ENCODE measurements at places on chromosomes 12 and 14. TPM values are rescaled to one million over a fixed set of nuclear protein-coding genes. Genes with fewer than 3 reads are reported as not detected.

DNA sequence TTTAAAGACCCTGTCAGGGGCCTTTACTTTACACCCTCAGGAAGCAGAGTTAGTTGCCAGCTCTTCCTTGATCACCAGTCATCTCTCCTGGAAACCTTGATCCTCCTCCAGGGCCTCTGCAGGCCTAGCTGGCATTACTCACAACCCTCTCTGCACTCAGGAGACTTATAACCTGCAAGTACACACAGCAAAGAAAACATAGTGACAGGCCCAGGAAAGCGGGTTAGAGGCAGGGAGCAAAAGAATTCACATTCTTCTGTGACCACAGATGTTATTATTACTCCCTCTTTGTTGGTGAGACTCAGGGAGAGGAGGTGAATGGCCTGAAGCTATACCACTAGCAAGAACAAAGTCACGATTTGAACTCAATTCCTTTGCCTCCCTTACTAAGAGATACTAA lies 87.4 kb downstream of the OR11H12 start:
- DNase-seq: no peak

DNA sequence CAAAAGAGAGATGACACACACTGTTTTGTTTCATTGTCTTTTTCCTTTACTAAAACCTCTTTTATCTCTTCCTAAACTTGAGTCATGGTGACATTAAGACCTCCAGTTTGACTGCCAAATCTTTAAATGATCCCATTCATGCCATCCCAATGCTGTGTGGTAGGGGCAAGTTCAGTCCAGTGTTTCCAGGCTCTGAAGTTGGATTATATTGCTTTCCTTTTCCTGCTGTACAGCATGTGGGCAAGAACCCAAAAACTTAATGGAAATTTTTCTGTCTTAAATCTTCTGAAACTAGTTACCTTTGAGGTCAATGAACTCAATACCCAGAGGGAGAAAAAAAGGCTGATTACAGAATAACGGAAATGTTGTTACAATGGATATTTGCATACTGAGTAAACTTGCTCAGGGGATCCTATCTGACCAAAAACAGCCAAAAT lies 187.1 kb upstream of the FAR2 start:
- DNase-seq: peak; percentile 69

GRCh38 chr14:92789457-92790089 lies 4.5 kb upstream of the GOLGA5 start:
- DNase-seq: no peak

GRCh38 chr12:47277972-47278448 lies 198.3 kb upstream of the AMIGO2 start:
- DNase-seq: peak; percentile 95

DNA sequence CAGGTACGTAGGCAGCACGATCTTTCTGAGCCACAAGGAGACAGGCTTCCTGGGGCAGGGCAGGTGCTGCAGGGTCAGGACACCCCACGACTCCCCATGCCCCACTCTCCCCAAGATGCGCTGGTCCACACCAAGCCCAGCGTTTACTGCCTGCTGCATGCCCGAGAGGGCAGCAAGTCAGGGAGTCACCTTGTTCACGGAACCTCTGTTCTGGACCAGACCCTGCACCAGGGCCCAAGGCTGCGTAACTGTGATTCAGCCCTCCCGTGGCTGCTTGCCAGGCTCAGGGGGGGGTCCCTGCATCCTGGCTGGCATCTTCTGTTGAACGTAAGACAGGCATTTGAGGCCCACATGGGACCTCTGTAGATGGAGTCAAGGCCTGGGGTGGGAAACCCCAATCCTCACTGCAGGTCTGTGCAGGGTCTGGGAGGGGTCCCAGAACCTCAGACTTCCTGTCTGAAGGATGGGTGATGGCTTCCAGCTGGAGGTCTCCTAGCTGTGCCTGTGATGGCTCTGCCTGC lies 228.6 kb upstream of the RTL1 start:
- no peak for DNase-seq

DNA sequence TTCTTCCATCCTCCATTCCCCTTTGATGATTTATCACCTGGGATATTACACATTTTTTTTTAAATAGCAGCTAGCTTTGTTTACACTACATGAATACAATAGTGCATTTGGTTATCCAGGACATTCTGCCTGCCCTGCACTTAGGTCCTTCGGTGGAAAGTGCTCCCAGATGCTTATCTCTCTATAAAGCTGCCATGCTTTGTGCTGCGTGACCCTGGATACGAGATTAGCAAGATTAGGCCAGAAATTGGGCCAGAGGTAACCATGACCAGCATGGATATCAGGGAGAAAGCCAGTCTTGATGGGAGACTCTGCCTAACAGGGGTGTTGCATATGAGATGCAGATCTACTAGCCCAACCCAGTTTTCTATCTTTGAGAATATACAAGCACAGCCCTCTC lies 12.1 kb upstream of the KRT83 start:
- DNase-seq: no peak

- no peak for DNase-seq
Observed at GRCh38 chr12:132541996-132542395, 52.0 kb downstream of the FBRSL1 start.

GRCh38 chr12:8057306-8057705 lies 8.9 kb downstream of the C3AR1 start:
- no peak for DNase-seq

Gene CCDC196
- not detected for total RNA-seq

Gene RPS6KA5
- 8.0 TPM for total RNA-seq

Gene ENDOU
- not detected for total RNA-seq
